ENCODE measurements at places on chromosomes 3 and 15.

- DNase-seq = no peak
These were observed 10.4 kb downstream of the NR2F2 start for GRCh38 chr15:96340598-96341512.

GRCh38 chr15:55546718-55547117, 38.7 kb upstream of the DNAAF4 start:
- DNase-seq = no peak

GRCh38 chr15:49148298-49148697, 7.1 kb downstream of the COPS2 start:
- DNase-seq = no peak

DNA sequence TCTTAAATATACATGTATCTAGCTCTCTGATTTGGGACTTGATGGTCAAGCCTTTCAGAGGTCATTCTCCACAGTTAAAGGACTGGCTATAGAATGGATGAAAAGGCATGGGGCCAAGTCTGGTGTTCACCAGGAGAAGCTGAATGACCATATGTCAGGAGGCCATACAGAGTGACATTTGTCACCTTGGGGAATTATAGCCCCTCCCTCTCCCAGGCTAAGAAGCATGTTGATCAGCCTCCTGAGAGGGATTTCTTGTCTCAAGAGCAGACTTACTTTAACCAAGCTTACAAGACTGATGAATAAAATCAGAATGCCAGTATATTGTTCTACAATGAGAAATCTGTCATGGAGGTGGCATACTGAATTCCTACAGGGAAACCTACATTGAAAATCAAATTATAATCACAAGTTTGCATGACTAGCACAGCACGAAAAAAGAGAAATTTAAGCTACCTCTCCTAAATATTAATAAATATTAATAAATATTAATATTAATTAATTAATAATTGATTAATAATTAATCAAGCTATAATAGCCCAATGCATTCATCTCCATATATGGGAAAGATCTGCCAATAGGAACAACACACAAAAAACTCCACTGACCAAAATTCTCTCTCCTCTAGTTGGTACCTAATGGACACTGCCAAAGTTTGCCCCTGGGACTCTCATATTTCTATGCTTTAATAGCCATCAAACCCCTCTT, 47.3 kb downstream of the ATP8B4 start:
- no peak for DNase-seq

GRCh38 chr3:30112902-30113484, 493.4 kb upstream of the TGFBR2 start:
- DNase-seq = peak; percentile 23

DNA sequence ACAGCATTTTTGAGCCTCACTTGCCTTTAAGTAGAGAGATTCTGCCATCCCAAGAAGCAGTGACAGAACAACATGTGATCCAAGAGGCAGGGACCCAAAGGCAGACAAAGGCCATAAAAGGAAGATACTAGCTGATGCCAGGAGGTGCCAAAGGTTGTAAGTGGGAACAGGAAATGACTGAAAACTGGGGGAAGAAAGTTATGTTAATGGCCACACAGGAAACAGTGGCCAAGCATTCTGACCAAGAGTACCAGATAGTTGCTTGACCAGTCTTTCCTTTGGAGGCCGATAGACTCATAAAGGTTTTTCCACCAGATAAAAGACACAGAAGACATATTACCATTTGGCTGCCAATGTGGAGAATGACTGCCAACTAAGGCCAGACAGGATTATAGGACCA, 274.5 kb upstream of the PEX5L start:
- no peak for DNase-seq

DNA sequence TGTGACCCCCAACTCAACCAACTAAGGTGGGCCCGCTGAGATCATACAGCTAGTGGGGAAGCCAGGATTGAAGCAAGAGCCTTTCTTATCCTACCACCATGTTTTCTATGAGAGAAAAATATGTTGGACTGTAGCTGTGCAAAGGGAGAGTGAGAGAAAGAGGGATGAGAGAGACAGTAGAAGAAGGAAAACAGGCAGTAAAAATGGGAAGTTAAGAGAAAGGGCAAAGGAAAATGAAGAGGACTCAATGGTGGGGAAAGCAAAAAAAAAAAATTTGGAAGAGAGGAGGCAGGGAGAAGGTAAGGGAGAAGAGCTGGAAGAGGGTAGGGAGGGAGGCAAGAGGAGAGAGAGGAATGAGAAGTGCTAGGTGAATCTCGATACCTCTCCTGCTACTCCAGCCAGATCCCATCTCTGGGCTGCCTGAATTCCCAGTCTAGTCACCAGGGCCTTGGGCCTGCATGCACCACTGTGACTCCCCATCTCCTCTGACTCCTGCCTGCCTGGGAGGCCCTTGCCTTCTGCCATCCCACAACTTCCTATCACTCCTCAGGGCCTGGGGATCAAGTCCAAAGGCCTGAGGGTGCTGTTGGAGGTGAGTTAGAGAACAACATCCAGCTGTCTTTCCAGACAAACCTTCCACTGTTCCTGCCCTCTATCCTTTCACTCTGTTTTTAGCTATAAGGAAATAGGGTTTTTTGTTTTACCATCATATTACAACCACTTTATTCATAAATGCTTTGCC, 15.7 kb downstream of the FAM81A start:
- no peak for DNase-seq

GRCh38 chr3:51967384-51968169, at the start of gene PCBP4:
Gene PCBP4 (minus strand): TSS chr3:51967454. CDS start chr3:51961240, 6,214 bp downstream.
- DNase-seq = no peak

DNA sequence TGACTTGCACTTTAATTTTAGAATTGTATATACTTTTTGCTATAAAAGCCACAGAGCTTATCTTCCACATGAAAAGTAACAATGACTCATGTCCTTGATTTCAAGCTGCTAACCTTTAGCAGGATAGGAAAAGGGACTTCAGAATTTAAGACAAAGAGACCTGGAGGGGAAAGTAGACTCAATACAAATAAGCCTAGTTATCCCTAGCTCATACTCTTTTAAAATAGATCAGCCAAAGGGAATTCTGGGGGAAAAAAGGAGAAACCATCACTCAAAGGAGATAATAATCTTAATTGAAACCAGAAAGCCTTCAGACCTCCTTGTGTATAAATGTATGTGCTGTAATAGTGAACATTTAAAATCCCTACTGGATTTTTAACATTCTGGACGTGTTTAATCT, 930.3 kb downstream of the NTRK3 start:
- no peak for DNase-seq

GRCh38 chr3:25212736-25213135, 215.3 kb upstream of the RARB start:
- DNase-seq = no peak

- DNase-seq = no peak
These were observed 14.9 kb downstream of the KBTBD12 start for GRCh38 chr3:127929818-127930413.

GRCh38 chr3:58492494-58492905, 604 bp downstream of the KCTD6 start:
- DNase-seq = no peak

DNA sequence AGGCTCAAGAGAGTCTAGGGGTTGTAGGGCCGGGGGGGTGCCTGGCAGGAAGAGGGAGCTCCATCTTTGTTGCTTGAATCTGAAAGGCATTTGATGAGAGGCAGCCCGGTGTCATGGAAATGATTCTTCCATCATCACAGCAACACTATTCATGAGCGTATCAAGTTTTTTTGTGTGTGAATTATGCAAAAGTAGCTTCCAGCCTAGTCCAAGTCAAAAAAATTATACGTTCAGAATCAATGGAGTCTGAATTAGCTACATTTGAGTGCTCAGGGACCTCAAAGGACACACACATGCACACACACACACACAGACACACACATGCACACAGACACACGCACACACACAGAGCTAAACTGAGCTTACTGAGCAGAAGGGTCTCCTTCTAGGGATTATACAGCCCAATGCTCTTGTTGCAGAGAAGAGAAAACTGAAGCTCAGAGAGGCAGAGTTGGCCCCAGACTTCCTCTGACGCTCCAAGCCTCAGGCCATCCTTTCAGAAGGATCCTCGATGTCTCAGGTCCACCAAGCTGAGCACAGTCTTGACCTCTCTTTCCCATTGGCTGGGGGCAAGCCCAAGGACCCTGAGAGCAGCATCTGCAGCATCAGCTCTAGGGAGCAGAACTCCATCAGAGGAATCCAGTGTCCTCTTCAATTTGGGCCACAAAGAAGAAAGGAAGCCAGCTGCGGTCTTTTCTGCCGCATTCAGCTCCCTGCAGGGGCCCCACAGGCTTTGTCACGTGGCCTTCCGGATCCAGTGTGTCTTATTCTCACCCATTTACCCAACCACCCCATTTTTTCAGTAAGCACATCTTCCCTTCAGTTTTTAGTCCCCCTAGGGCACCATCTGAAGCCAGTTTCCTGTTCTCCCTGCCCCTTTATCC, 228.0 kb downstream of the UACA start:
- no peak for DNase-seq

DNA sequence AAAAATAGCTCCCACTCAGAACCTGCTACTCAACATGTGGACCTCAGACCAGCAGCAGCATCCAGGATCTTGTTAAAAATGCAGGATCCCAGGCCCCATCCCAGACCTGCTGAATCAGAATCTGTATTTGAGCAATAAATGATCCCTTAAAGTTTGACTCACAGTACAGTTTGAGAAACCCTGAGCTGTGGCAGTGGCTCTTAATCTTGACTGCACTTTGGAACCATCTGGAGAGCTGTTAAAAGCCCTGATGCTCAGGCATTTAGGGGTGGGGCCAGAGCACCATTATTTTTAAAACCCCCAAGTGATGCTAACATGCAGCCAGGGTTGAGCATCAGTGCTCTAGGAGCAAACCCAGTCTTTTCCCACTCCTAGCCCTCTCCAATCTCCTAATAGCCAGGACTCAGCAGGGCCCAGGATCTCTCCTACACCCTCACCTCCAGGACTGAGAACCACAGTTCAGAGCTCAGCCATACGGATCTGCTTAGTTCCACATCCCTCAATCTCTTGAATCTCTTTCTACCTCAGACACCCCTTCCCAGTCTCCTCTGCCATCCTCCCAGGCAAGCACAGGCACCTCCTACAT, 10.2 kb downstream of the RFTN1 start:
- no peak for DNase-seq

DNA sequence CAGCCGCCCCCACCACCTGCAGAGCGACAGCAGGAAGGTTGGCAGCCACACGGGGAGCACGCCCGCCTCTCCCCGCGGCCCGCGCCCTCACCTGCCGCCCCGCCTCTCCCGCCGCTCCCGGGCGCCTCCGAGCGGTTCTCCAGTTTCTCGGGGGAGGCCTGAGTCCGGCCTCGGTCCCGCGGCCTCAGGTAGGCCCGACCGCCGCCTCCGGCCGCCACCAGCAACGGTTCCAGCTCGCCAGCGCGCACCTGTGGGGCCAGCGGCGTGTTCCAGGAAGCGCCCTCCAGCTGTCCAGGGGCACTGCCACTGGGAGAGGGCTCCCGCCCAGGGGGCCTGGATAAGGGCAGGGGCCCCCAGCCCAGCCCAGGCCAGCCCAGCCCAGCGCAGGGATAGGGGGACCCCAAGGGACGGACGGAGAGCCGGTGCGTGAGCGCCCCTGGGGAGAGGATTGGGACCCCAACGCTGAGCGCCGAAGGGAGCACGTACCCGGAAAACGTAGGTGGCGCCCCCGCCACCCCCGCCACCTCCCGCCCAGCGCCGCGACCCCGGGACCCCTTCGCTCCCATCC, 2.2 kb downstream of the LTK start:
- no peak for DNase-seq

DNA sequence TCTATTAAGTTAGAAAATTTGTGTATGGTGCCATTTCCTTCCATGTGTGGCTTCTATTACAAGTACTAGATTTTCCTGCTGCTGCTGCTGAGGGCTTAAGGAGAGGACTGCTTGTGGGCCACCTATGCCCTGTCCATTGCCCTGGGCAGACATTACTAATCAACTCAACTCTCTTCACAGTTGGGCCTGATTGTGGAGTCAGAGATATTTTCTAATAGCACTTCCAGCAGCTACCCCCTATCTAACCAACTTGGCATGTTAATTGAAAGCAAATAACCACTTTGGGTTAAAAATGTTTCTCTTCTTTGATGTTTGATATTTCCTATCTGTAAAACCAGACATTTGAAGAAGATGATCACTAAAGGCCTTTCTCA, 242.0 kb downstream of the EDEM1 start:
- no peak for DNase-seq
